Esophagus squamous epithelium (tissue), 5 donors: ENCODE measurements at places on chromosomes 12 and 14. TPM values are rescaled to one million over a fixed set of nuclear protein-coding genes. Genes with fewer than 3 reads are reported as not detected.

Gene OR11H6
- not detected for total RNA-seq

Gene DYNC1H1
- total RNA-seq: 299 TPM

Gene TAS2R46
- total RNA-seq: not detected

Gene FAM181A
- total RNA-seq: not detected

Gene GPR84
- total RNA-seq: not detected
